Heart right ventricle (tissue), 16 donors: ENCODE measurements at places on chromosomes 2 and 18. TPM values are rescaled to one million over a fixed set of nuclear protein-coding genes. Genes with fewer than 3 reads are reported as not detected.

GRCh38 chr18:48545757-48546321 lies 7.0 kb downstream of the CTIF start:
- peaks cover 60% of the 10 kb centered on the region for H3K4me1 ChIP-seq
- H3K27ac ChIP-seq: peak overlapping the region; percentile 78
- no peaks in the 10 kb centered on the region for H3K27me3 ChIP-seq
- H3K36me3 ChIP-seq: no peaks in the 10 kb centered on the region
- no peak overlapping the region for H3K4me3 ChIP-seq
- DNase-seq: peak; percentile 79

- H3K4me1 ChIP-seq: peaks cover 5% of the 10 kb centered on the region
- no peaks in the 10 kb centered on the region for H3K36me3 ChIP-seq
- no peaks in the 10 kb centered on the region for H3K27me3 ChIP-seq
- H3K27ac ChIP-seq: no peak overlapping the region
- no peak overlapping the region for H3K4me3 ChIP-seq
These were observed 18.4 kb downstream of the NCOA1 start for GRCh38 chr2:24509425-24509824.

DNA sequence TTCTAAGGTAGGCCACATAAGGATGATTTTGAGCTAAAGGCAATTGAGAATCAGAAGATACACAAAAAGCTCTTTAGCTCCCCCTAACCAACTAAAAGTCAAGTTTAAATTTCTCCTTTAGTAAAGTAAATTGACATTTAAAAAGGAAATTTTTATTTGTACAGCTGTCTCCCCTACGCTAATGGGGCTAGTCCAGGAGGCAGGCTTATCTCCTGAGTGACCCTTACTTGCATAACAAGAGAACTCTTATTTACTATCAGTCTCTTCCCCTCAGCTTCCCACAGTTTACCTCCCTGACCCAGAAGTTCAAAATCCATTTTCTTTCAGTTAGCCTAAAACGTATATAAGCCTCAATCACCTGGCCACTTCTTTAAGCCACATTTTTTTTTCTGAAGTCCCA lies 1002.8 kb upstream of the NRXN1 start:
- H3K36me3 ChIP-seq: no peaks in the 10 kb centered on the region
- no peaks in the 10 kb centered on the region for H3K27me3 ChIP-seq
- DNase-seq: no peak
- no peak overlapping the region for H3K4me3 ChIP-seq
- H3K4me1 ChIP-seq: no peaks in the 10 kb centered on the region
- H3K27ac ChIP-seq: no peak overlapping the region

DNA sequence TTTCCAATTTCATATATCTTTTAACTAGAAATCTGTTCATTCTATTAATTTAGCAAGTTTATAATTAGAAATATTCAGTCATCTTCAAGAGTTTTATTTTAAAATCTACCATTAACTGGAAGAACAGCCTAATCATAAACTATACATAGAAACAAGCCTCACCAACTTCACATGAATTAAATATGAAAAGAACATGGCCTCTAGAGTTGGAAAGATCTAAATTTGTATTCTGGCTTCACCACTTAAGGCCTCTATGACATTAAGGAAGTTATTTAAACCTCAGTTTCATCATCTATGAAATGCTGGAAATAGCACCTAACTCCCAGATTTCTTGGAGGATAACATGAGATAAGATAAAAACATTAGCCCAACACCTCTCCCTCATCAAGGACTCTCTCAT lies 51.4 kb upstream of the SCN7A start:
- no peak overlapping the region for H3K4me3 ChIP-seq
- no peaks in the 10 kb centered on the region for H3K27me3 ChIP-seq
- no peaks in the 10 kb centered on the region for H3K4me1 ChIP-seq
- DNase-seq: no peak
- no peak overlapping the region for H3K27ac ChIP-seq
- H3K36me3 ChIP-seq: no peaks in the 10 kb centered on the region

GRCh38 chr2:119702918-119703401 lies 24.0 kb downstream of the TMEM177 start:
- H3K36me3 ChIP-seq: no peaks in the 10 kb centered on the region
- H3K27ac ChIP-seq: no peak overlapping the region
- DNase-seq: peak; percentile 59
- H3K27me3 ChIP-seq: no peaks in the 10 kb centered on the region

DNA sequence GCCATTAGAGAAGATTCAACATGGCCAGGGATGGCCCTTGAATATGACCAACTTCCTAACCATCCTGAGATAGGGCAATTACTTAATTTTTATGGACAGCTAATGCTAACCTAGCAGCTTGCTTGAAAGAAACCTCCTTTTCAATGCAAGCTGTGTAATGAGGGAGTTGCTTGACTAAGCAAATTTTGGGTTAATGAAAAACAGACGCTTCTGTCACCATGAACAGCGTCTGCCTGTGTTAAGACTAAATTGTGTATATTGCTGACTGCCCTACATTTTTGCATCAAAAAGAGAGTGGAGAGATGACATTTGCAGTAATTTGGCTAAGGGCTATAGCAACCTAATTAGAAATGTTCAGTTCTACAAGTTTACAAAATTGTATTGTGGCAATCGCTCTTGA lies 319.2 kb upstream of the LRATD1 start:
- no peaks in the 10 kb centered on the region for H3K4me1 ChIP-seq
- H3K27me3 ChIP-seq: no peaks in the 10 kb centered on the region
- H3K36me3 ChIP-seq: no peaks in the 10 kb centered on the region
- H3K27ac ChIP-seq: no peak overlapping the region
- H3K4me3 ChIP-seq: no peak overlapping the region

DNA sequence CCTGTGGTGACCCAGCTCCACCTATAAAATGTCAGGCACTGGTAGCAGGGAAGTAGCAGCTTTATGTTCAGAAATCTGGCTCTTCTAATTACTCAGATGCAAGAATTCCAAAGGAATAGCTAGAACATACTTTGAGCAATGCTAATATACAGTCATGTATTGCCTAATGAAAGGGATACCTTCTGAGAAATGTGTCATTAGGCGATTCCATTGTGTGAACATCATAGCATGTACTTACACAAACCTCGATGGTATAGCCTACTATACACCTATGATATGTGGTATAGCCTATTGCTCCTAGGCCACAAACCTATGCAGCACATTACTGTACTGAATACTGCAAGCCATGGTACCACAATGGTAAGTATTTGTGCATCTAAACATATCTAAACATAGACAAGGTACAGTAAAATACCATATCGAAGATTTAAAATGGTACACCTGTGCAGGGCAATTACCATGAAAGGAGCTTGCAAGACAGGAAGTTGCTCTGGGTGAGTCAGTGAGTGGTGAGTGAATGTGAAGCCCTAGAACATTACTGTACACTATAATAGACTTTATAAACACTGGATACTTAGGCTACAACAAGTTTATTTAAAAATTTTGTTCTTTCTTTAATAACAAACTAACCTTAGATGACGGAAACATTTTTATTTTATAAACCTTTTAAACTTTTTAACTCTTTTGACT lies 50.3 kb upstream of the ETAA1 start:
- no peak for DNase-seq
- no peaks in the 10 kb centered on the region for H3K36me3 ChIP-seq
- H3K4me3 ChIP-seq: no peak overlapping the region
- no peak overlapping the region for H3K27ac ChIP-seq
- no peaks in the 10 kb centered on the region for H3K4me1 ChIP-seq

DNA sequence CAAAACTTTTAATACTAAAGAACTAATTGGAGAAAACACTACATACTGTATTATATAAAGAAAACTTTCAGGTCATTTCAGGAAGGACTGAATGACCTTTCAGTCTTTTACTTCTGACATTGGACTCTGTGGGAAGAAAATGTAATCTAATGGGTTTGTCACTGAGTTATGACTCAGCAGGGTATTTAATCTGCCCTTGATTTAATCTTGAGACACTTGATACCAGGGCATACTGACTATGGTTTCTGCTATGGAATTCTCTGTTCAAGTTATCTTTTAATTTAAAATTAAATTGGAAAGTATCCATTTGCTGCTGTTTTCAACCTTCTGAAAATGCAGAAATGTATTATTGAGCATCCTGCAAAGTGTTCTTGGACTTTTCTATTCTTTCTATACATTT lies 354.2 kb upstream of the GALNT5 start:
- no peak overlapping the region for H3K27ac ChIP-seq
- no peak for DNase-seq
- no peak overlapping the region for H3K4me3 ChIP-seq
- H3K27me3 ChIP-seq: no peaks in the 10 kb centered on the region

DNA sequence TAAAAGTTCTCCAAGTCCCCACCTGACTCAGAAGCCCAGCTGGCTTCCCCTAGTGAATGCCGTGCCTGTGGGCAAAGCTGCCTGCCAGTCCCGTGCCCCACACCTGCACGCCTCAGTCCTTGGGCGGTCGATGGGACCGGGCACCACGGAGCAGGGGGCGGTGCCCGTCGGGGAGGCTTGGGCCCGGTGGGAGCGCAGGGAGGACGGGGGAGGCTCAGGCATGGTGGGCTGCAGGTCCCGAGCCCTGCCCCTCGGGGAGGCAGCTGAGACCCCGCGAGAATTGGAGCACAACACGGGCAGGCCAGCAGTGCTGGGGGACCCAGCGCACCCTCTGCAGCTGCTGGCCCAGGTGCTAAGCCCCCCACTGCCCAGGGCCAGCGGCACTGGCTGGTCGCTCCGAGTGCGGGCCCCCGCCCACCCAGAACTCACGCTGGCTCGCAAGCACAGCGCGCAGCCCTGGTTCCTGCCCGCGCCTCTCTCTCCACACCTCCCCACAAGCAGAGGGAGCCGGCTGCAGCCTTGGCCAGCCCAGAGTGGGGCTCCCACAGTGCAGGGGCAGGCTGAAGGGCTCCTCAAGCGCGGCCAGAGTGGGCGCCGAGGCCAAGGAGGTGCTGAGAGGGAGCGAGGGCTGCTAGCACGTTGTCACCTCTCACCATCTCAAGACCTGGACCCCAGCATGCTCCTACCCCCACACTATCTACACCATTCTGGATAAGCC lies 215.5 kb downstream of the TNS1 start:
- no peak overlapping the region for H3K4me3 ChIP-seq
- H3K27ac ChIP-seq: no peak overlapping the region
- peaks cover 31% of the 10 kb centered on the region for H3K4me1 ChIP-seq
- H3K36me3 ChIP-seq: no peaks in the 10 kb centered on the region
- no peak for DNase-seq

GRCh38 chr2:3469486-3469885 lies 49.8 kb downstream of the ADI1 start:
- H3K27ac ChIP-seq: peak overlapping the region; percentile 78
- no peak for DNase-seq
- no peaks in the 10 kb centered on the region for H3K36me3 ChIP-seq
- peaks cover 57% of the 10 kb centered on the region for H3K4me1 ChIP-seq
- H3K4me3 ChIP-seq: no peak overlapping the region
- H3K27me3 ChIP-seq: no peaks in the 10 kb centered on the region

DNA sequence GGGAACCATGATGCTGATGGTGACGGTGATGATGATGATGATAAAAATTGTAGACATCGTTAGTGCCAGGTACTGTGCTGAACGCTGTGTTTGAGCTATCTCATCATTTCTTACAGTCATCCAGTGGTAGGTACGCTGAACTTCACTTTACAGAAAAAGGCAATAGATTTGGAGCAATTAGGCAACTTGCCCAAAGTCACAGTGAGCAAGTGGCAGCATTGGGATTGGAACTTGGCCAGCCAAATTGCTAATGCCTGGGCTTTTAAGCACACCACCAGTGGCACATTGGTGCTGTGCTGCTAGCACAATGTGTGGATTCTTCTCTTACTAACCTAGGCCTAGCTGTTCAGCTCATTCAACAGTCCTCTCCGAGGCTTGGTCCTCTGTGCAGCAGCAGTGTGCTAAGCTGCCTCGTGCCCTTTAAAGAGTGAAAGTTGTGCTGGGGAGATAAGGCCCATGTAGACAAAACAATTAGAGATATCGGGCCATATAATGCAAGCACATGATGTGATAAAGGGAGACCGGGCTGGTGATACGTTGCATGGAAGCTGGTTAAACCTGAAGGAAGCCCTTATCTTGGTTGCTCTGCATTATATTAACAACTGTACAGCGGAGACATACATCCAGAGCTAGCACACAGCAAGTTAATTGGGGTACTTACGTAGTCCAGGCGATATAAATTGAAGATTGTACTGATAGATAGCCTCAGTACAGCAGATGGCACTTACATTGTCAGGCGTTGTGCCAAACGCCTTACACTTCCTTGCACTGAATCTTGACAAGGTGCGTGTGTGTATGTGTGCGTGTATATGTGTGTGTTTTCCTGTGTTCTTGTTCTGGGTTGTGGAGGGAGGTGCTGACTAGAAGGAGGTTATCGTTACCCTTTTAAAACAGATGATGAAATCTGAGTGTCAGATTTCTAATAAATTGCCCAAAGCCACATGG lies 28.4 kb downstream of the HK2 start:
- H3K36me3 ChIP-seq: no peaks in the 10 kb centered on the region
- H3K4me1 ChIP-seq: peaks cover 8% of the 10 kb centered on the region
- DNase-seq: no peak
- no peak overlapping the region for H3K27ac ChIP-seq

DNA sequence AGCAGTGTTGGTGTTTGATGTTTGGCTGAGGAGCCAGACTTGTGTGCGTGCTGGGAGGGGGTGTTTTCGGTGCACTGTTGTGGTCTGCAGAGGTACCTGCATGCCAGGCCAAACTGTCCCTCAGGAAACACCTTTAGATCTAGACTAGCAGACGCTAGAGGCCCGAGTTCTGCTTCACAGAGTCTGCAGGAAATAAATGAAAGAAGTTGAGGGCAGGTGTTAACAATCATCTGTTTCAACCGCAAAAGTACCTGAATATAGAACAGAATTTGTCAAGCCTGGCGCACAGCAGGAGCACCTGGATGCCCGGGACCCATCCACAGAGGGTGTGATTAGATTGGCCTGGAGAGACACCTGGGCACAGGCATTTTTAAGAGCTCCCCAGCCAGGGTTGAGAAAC lies 40.5 kb upstream of the REL start:
- DNase-seq: no peak
- no peaks in the 10 kb centered on the region for H3K27me3 ChIP-seq
- H3K4me3 ChIP-seq: no peak overlapping the region
- H3K4me1 ChIP-seq: peaks cover 7% of the 10 kb centered on the region

DNA sequence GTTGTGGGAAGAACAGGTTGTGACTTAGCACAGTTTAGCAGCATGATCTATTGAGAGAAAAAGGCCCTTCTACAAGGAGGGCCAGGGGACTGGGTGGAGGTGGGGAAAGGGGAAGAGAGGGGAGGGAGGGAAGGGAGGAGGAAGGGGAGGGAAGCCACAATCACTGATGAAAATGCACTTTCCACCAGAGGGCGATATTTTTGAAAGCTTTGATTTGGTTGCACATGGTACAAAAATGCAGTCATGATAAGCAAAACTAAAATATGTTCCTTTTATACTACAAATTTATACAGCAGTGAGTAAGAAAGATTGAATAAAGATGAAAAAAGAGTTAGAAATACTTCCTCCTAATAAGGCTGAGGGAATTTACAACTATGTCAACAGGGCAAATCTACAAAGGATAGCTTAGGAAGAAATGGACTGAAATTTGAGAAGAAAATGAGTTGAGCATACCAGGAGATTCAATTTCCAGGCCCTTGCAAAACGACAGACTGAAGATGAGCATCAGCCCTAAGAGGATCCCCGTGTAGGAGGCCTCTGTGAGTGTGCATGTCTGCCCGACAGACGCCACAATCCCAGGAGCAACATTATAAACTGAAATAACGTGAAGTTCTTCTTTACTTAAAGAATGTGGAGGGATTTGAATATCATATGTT lies 17.2 kb downstream of the SH3YL1 start:
- H3K4me3 ChIP-seq: no peak overlapping the region
- H3K27ac ChIP-seq: no peak overlapping the region
- H3K36me3 ChIP-seq: peaks cover 73% of the 10 kb centered on the region
- no peaks in the 10 kb centered on the region for H3K27me3 ChIP-seq
- no peaks in the 10 kb centered on the region for H3K4me1 ChIP-seq

The MTERF4 gene
- 23.3 TPM for total RNA-seq

The DPP4 gene
- 2.8 TPM for total RNA-seq

The ABCB11 gene
- total RNA-seq: not detected
